Left ventricle myocardium inferior (tissue), 1 donor: ENCODE measurements at places on chromosomes 5 and 9.

DNA sequence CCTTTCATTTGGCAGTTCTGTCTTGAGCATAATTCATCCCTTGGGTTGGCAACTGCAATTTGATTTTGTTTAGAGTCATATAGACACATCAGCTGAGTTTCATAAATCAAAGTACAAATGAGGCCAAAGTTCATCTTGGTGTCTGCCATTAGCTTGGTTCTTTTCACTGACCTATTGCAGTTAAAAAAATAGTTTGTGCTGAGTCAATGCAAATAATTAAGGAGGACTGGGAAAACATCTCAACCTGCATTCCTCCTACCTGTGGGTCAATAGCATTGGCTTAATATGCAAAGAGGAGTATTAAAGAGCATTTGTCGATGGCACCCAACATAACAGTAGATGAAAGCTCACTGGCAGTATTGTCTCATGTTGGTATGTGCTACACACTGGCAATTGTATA is 1.6 kb downstream of the PKD2L2 start:
- DNase-seq = no peak

DNA sequence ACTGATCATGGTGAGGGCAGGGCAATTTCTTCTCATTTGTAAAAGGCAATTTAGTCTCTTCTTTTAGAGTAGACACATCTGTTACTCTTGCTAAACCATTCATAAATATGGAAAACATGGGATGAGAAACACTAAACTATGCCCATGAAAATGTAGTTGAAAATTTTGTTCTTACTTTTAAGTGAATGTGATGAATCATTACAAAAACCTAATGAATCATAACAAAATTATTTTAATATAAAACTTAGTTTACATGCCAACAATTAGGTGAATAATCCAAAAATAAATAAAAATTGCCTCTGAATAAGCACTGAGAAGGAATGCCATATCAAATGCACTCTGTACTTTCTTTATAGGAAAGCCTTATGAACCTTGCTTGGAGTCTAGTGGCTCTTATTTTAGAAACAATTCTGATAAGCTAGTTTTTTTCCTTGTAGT is 297.7 kb upstream of the EFNA5 start:
- no peak for DNase-seq

GRCh38 chr9:71308454-71308853 is 187.0 kb upstream of the TRPM3 start:
- DNase-seq = no peak

GRCh38 chr9:95189251-95190098 is 128.0 kb downstream of the FANCC start:
- DNase-seq = peak; percentile 23

DNA sequence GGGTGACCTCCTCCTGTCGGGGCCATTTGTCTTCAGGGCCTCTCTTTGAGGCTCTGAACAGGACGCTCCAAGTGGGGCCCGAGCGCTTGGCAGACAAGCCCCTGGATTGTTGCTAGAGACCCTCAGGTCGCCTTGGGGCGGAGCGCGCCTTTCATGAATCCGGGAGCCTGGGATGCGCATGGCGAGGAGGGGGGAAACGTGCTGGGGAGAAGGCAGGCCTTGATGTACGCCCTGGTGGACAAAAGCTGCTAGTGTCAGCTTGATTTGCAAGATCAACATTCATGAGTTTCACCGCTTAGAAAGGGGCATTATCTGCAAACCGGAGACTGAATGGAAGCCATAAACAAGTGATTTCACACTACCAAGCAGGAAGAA is 226.3 kb downstream of the SMARCA2 start:
- peak; percentile 30 for DNase-seq

DNA sequence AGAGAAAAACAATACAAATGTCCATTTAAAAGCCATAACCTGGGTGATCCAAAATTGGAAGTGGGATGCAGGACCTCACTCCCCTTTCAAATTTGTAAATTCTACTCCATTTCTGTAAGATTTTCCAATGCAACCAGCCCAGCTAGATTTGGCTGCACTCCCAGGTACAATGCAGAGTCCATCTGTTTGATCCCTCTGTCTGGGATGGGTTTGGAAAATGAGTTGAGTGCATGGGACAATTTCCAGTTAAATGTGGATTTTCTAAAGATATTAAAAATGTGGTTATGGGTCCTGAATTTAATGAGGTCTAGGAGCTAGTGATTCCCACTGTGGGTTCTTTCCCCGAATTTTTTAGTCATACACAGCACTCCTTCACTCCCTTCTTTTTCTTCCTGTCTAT is 104.0 kb upstream of the ATP10B start:
- no peak for DNase-seq

GRCh38 chr9:34956648-34957047 is 1.4 kb upstream of the PHF24 start:
- no peak for DNase-seq

DNA sequence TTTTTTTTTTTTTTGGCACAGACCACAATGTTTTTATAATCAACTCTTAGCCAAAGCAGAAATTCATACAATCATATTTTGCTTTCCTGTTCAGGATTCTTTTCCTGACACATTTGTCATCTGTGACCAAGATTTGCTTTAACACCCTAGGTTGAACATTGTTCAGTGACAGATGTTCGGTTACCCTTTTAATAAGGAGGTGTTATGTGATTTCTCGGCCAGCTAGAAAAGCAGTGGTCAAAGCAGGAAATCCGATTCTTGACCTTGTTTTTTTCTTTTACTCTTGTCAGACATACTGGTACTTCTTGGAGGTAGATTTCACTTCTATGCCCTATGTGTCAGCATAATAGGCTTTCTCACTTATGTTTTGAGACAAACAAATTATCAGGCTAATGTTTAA is 335.3 kb upstream of the ACTBL2 start:
- DNase-seq = no peak

- DNase-seq = no peak
Observed at GRCh38 chr9:113599646-113600022, 136.1 kb downstream of the RGS3 start.

DNA sequence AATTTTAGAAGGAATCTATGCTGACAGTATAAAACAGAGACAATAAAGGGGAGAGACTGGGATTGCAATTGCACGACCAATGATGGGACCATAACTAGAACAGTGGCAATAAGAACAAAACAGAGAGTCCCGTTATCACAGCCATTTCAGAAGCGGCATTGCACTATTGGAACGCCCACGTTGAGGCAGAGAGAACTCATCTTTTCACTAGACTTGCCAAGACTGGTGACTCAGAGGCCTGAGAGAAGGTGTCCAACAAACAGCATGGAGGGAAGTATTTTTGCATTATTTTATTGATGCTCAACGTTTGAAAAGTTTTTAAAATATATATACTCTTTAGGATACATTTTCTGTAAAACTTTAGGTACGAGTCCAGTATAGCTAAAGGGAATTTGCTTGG is 737.7 kb downstream of the TLE1 start:
- no peak for DNase-seq

DNA sequence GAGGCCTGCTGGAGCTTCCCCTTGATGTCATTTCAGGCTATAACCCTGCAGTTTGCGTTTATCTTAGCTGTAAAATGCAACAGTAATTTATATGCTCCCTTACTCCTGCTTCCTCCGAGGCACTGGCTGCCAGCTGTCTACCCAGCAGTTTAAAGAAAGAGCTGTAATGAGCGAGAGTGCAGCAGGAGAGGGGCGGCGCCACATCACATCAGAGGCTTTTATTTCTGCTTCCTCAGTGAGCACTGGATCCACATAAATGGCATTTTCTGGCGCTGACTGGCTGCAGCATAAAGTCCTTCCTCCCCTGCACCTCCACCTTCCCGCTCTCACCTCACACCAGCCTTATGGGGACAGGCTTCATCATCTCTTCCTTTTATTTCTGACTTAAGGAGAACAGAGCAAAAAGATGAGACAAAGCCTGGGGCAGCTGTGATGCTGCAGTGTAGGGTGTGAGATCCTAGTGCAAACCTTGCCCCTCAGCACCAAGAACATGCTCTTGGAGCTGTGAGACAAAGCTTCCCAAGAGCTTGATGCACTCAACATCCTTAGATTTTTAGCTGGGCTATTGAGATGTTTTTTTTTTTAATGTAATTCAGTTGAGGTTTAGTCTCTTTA is 829.6 kb upstream of the ZNF608 start:
- DNase-seq = no peak

DNA sequence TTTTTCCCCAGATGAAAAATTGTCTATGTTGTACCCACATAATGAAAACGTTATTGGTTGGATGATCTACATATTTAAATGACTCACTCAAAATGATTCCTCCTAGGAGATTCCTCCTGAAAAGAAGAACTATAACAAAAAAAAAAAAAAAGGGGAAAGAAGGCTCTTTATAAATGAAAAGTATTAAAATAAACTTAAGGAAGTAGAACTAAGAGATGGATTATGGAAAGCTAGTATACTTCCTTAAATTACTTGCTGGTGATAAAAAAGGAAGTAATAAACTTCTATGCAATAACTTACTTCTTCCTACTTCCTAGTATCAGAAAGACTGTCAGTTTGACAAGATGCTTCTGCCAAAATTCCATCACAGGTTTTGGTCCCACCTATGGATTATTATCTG is 1087.7 kb downstream of the CDH12 start:
- no peak for DNase-seq

- no peak for DNase-seq
Observed at GRCh38 chr5:3030511-3031165, 279.2 kb upstream of the IRX2 start.

DNA sequence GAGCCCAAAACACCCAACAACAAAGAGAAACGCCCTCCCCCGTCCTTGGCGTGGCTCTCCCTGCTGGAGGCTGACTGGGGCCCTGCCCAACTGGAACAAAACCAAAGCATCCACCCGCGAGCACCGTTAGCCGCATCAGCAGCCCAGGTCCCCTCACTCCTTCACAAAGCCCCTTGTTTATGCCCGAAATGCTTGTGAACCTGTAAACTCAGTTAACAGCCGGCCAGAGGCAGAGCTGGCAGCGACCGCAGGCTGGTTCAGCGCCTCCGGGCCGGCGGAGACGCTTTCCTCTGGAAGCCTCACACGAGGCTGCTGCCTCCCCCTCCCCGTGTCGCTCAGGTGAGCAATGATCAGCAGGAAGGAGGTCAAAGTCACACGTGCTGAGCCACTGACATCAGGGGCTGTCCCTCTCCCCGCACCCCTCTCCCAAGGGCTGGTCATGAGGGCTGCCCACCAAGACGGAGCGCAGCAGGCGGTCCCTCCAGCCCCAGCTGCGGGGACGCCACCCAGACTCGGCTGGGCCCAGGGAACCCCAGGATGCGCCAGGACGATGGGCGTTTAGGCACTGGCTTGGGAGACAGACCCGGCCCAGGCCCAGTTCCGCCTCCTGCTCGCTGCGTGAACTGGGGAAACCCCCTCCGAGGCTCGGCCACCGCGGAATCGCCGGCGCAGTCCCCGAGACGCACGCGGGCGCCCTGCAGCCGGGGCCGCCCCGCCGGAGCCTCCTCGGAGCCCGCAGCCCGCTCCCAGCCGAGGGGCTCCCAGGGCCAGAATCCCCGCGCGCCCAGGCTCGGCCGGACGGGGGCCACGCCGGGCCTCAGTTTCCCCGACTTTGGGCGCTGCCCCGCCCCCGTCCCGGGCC is 563 bp downstream of the SNAPC4 start:
- DNase-seq = no peak

DNA sequence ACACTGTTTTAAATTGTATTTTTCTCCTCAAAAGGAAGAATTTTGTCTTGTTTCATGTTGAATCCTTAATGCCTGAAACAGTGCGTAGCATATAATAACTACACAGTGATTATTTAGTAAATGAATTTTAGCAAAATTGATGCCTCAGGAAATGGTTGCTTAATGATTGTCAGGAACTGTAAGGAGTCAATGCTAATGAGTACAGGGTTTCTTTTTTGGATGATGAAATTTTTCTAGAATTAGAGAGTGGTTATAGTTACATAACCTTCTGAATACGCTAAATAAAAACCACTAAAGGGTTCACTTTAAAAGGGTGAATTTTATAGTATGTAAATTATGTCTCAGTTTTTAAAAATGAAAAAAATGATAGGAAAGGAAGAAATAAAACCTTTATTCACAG is 14.9 kb downstream of the FAM151B start:
- no peak for DNase-seq

DNA sequence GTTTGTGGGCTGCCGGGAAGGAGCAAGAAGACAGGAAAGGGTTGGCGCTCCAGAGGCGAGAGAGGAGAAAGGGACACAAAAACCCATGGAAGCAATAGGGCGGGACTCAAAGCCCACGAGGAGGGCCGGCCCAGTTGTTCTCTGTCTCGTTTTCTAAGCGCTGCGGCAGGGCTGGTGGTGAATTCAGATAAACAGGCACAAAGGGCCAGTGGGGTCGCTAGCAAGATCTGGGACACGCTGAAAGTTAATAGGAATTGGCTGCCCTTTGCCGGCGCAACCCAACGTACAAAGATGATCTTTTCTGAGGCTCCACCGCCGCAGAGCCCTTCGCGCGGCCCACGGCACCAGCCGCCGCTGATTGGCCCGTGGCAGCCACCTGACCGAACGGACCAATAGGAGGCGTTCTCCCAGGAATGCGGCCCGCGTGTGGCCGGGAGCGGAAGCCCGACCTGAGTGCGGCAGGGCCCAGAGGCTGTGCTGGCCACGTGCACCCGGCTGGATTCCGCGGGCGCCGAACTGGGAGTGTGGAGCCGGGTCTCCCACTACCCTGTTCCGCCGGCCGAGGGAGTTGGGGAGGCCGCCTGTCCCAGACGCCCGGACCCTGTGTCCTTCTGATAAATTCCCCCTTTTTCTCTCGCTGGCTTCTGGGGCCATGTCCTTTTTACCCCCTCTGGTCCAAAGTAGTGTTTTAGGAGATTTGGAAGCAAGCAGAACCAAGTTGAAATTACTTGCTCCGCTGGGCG is 16.8 kb upstream of the NSD1 start:
- peak; percentile 90 for DNase-seq

GRCh38 chr9:105258225-105258737 is 13.8 kb downstream of the SLC44A1 start:
- DNase-seq = no peak

DNA sequence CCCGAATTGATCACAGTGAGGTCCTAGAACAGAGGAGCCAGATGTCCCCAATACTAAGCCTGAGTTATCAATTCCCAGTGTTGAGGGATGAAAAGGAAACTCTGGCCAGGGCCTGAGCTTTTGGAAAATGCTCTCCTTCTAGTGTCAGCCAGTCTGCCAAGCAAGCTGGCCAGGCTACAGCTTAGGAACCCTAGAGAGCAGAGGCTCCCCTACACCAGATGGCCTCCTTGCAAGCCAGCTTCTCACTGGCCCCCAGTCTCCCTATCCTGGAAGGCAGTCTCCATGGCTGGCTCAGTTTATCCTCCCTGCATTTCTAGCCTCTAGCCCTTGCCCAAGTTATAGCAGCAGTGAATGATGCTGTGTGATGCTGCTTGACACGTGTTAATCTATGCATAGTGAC is 204.7 kb upstream of the WWC1 start:
- no peak for DNase-seq

GRCh38 chr5:122402955-122403685 is 91.1 kb downstream of the SNCAIP start:
- no peak for DNase-seq

- DNase-seq = no peak
Observed at GRCh38 chr9:73611032-73611431, 459.4 kb downstream of the ANXA1 start.

- no peak for DNase-seq
Observed at GRCh38 chr5:142427529-142427928, 102.7 kb upstream of the SPRY4 start.

DNA sequence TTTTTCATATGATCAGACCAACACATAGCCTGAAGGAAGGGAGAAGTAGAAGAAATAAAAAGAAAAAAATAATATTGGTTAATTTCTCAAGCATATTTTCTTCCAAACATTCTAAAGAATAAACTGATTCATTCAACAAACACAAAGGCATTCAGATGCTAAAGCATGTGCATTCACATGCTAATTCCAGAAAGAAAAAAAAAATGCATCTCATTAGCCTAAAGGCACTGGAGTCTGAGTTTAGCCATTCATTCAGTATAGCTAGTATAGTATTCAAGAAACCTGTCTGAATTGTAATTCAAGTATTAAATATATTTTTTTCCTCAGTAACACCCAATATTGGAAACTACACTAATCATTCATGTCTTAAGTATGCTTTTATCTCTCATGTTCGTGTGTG is 61.0 kb upstream of the FER start:
- DNase-seq = no peak
